Effector CD4-positive, alpha-beta T cell (primary cell): ENCODE measurements at places on chromosomes 11 and 22.

DNA sequence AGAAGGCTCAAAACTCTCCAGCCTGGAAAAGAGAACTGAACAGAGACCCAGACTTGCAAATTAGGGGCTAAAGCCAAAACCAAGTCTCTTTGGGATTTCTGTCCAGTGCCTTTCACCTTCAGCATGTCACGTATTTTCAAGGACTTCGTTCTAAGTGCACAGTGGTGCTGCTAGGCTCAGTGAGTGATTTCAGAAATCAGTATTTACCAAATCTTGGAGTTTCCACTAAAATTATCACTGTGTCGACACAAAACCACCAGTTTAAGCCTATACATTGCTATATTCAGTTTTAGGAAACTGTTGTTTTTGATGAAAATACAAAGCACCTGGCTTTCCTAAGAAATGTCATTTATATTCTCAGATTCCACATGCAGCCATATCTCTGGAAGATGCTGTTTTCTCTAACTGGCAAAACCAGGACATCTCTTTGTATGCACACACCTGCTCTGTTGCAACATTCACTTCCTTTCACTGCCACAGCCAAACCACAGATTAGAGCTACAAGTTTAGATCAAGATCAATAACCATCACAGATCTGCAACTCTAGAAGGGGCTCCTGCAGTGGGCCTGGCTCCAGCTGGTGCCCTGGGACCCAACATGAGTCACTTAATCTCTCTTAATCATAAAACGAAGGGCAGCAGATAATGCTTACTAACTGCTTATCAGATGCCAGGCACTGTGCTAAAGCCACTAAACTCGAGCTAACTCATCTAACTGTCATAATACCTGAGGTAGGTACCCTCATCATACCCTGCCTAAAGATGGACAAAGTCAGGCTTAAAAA, 22.3 kb downstream of the SMCO4 start:
- DNase-seq, result no peak

GRCh38 chr11:612201-612960, 3.4 kb downstream of the IRF7 start:
- DNase-seq, result no peak

DNA sequence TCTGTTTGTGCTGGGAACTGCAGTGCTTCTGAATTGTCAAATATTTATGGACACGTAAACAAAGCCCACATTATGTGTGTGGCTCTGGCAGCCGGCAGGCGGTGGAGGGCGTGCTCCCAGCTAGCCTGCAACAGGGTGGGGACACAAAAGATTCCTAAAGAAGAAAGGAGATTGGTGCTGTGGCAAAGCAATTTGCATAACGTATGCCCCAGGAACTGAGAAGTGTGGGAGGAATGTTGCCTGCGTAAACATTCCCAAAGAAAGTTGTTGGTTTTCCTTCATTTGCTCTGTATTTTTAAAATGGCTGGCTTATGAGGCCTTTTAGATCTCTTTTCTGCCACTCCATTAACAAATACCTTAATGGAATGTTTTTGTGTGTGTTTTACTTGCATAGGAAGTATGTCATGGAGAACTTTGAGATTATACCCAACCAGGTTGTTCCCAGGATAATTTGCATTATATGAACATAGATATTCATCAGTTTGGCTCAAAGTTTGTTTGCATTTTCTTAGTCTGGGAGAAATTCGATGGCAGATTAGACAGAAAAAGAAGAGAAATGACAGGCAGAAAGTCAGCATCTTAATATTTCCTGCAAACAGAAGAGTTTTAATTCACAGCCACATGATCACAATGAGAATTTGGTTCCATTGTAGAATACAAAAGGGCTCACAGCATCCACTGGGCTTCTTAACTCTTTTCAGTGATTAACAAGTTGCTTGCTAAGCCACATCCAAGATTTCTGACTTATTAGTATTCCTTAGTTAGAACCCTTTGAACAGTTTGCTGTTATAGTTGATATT, 41.8 kb upstream of the DLAT start:
- no peak for DNase-seq

DNA sequence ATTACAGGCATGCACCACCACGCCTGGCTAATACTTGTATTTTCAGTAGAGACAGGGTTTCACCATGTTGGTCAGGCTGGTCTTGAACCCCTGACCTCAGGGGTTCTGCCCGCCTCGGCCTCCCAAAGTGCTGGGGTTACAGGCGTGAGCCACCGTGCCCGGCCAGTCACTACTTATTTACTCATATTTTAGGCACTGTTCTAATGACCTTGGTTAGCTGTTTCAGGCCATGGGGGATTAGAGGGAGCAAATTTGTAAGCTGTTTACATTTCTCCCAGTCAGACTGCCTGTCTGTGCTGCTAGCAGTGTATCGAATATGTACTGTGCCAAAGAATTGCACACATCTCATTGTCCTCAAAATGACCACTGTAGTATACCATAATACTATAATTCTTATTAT, 32.7 kb upstream of the PACSIN2 start:
- DNase-seq, result no peak

- DNase-seq, result no peak
Observed at GRCh38 chr11:94271885-94272372, 32.5 kb upstream of the IZUMO1R start.

DNA sequence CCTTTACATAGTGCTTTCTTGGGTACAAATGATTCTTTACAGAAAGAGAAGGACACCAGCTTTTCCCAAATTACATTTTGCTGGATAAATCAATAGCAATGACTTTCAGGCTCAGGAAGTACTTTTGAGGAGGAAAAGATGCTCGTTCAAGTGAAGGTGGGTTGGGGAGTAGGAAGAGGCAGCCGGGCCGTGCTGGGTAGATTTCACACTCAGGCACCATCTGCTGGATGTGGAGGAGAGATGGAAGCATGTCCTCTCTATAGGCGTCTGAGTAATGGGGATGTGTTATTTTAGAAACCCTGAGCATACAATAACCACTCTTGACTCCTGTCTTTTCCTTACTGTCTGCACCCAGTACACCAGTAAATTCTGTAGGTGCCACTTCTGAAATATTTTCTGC, 152.3 kb upstream of the LARGE1 start:
- no peak for DNase-seq

DNA sequence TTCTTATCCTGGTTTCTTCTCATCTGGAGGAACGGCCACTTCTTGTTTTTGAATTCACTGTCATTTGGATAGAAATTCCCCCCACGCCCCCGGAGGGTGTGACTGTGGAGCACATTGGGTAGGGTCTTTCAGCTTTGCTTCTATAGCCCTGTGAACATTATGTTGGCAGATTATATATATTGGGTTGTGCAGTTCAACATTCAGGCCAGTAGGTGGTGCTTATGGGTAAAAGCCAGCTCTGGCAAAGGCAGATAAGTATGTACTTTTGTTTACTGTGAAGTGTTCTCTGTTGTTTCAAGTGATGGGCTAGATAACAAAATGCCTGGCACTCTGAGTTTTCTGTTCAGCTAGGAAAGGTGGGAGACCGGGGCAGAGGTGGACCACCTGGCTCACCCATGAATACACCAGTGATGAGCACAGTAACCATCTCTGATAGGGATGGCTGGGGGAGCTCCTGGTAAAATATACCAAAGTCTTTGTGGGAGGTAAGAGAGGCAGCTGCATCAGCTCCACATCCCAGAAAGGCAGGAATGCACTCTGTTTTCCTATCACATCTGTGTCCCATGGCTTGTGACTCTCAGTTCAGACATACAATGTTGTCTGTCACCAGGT, 1348.2 kb upstream of the RAG2 start:
- DNase-seq, result no peak

DNA sequence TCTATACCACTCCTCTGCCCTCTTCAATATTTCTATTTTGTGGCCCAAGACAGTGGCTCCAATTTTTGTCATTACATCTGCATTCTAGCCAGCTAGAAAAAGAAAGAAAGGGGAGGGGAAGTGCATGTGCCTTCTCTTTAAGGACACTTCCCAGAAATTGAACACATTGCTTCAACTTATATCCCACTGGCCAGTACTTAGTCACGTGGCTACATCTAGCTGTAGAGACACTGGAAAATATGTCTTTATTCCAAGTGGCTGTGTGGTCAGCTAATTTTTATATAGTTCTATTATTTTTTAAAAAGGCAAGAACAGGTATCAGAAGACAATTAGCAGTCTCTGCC, 200.4 kb downstream of the SNX19 start:
- DNase-seq, result no peak

DNA sequence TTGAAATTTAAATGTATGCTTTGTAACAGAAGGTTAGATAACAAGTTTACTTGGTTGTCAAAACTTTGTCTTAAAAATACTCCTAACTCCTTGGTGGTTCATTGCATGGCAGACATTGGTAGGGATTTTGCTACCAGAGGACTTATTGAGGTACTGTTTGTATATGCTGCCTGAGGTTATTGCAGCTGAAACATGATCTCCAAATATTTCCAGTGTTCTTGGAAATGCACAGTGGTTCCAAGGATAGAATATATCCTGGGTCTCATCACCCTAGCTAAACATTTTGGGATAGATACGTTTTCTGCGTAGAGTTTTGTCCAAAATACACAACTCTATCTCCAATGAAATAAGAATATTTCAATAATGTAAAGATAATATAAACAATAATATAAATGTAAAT, 109.2 kb downstream of the RAB38 start:
- DNase-seq, result no peak

DNA sequence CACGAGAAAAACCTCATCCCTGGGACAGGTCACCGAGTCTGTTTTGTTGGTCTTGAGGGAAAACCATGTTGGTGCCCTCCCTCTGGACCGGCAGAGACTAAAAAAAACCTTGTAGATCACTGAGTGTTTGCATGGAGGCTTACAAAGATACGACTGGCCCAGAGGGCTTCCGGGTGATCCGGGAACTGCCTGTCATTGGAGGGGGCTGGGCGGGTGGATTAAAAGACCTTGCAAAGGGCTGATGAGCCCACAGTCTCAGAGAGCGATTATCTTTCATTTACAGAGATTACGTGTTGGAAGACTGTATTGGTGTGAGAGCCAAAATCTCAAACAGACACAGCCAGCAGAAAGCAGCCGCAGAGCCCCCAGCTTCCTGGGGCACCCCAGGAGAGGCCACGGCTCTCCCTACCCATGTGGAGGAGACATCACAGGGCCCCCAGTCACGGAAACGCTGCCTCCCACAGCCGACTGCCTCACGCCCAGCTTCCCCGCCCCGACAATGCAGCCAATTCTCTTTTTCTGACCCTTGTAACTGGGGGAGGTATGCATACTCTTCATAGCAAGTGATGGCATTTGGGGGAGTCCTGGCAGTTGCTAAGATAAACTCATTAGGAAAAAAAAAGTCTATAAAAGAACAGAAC, 426.4 kb downstream of the CTTN start:
- no peak for DNase-seq

- DNase-seq, result no peak
Observed at GRCh38 chr22:17098379-17098819, 13.6 kb downstream of the IL17RA start.

- DNase-seq, result no peak
Observed at GRCh38 chr11:94504689-94505293, 7.5 kb upstream of the C11orf97 start.

- no peak for DNase-seq
Observed at GRCh38 chr11:87150936-87151335, 113.2 kb downstream of the TMEM135 start.

DNA sequence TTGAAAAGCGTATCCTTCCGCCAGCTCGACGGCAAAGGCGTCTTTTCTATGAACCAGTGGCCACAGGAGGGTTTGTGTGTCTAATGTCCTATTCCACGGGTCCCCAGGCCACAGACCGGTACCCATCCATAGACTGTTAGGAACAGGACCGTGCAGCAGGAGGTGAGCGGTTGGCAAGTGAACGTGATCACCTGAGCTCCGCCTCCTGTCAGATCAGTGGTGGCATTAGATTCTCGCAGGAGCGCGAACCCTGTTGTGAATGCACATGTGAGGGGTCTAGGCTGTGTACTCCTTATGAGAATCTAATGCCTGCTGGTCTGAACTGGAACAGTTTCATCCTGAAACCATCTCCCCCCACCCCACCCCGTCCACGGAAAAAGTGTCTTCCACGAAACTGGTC, 62.7 kb upstream of the KCNQ1OT1 start:
- no peak for DNase-seq

DNA sequence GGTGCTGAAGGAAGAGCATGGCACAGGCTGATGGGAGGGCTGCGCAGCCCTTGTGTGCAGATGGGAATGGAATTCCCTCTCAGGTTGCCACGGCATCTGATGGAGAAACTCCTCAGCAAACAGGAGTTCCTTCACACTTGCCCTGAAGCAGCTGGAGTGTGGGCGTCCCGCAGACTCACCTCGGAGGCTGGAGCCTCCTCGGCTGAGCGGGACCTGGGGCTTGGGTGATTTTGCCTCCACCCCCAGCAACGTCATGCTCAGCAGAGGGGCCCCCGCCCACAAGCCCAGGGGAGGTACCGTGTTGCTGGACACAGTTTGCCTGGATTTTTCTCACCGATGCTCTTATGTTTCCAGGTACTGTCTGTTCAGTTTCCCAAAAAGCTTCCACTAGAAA, 63.4 kb downstream of the MYO7A start:
- DNase-seq, result no peak

GRCh38 chr22:41910050-41911000, 4.5 kb downstream of the SHISA8 start:
- no peak for DNase-seq

DNA sequence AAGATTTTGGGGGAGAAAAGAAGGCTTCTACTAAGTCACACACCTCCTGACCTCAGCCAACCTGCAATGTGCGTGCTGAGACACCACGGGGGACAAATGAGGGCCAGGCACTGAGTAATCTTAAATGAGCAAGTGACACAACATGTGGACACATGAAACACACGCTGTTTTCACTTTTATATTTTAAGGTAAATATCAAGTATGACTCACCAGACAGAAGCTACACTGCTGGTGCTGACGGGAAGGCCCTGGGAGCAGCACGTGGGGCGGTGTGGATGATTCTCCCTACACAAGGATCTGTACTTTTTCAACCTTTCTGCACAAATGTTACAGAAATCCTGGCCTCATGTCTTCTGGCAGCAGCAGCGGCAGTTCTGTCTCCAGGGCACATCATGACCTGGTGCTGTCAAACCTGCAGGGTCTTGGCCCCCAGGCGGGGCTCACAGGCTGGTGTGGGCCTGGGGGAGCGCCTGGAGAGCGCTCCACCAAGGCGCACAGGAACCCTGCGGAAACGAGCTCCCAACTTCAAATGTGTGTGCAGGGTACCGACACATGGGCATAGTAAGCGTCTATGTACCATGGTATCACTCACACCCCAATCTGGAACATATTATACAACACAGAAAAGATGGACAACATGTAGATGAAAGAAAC, 61.7 kb downstream of the DGCR2 start:
- DNase-seq, result no peak

DNA sequence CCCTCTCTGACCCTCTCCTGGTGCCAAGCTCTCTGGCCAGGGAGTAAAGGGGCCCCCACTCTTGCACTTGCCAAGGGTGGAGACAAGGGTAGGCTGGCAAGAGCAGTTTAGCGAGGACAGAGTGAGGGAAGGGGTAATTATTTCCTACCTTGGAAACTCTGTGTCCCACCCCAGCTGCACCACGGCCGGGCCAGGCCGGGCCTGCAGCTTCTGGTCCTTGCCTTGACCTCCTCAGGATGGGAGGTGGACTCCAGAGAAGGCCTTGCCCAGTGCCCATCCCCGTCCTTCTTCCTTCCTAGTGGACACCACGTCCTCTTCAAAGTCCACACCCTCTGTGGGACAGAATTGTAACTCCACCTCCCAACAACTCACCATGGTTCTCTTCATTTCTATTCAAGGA, 18.4 kb upstream of the OSBPL5 start:
- no peak for DNase-seq

- DNase-seq, result no peak
Observed at GRCh38 chr11:14645015-14645912, 1.7 kb downstream of the PDE3B start.
